ENCODE measurements at places on chromosomes 2 and 18.

DNA sequence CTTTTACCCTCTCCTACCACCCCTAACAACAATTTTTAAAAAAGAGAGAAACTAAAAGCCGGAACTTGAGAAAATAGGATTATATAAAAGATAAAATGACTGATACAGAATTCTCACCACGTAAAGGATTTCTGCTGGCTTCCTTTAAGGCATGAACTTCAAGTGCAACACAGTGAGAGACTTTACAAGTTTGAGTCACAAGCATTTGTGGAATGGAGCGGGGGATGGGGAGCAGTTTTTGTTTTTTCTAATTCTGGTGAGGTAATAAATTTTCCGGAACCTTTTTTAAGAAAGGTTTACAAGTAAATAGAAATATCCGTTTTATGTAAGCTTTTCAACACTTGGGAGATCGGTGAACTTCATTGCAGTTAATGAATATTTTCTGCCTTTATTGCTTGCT lies 1.8 kb upstream of the CDH2 start:
- DNase-seq, result no peak

- no peak for DNase-seq
These were observed 50.9 kb downstream of the TTN start for GRCh38 chr2:178756343-178756742.

DNA sequence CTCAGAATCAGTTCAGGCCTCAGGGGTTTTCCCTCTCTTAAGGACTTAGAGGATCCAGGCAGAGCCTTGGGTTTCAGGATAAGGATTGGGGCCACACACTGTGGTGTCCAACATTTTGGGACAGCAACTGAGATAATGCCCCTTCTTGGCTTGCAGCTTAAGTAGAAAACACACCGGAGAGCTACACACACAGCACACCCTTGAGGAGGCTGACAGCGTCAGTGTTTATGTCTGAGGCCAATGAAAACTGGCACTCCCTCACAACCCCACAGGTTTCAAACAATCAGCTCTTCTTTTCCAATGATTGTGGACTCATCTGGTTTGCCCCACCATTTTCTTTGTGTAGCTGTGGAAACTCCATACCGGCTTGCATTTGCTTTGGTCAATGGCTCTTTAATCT lies 257.7 kb downstream of the CDCA7 start:
- no peak for DNase-seq

DNA sequence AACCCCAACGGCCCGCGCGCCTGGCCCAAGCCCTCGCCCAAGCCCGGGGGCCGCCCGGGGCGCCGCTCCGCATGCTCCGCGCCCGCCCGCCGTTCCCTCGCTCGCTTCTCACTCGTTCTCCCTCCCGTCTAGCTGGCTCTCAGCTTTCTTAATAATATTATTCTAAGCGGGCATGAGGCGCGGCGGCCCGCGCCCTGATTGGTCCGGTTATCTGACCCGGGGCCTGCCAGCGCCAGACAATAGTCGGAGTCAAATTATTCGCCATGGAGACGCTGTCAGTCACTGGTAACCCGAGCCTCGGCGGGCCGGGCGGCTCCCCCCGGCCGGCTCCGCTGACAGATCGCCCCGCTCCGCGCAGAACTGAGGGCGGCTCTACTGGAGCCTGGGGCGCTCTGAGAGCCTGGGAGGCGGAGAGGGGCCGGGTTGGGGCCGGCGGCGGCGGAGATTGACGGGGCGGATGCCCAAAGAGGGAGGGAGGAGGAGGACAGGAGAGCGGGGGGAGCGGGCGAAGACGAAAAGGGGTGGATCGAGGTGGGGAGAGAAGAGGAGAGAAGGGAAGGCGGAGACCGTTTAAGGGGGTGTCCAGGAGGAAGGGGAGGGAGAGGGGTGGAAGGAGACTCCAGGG lies at the start of gene SIX2:
SIX2 (minus strand) TSS at position 150 of the 625 bp plus-strand sequence. CDS start 342 bp downstream, outside the sequence.
- no peak for DNase-seq

- DNase-seq, result no peak
These were observed 7.2 kb downstream of the TGFA start for GRCh38 chr2:70546376-70546775.

DNA sequence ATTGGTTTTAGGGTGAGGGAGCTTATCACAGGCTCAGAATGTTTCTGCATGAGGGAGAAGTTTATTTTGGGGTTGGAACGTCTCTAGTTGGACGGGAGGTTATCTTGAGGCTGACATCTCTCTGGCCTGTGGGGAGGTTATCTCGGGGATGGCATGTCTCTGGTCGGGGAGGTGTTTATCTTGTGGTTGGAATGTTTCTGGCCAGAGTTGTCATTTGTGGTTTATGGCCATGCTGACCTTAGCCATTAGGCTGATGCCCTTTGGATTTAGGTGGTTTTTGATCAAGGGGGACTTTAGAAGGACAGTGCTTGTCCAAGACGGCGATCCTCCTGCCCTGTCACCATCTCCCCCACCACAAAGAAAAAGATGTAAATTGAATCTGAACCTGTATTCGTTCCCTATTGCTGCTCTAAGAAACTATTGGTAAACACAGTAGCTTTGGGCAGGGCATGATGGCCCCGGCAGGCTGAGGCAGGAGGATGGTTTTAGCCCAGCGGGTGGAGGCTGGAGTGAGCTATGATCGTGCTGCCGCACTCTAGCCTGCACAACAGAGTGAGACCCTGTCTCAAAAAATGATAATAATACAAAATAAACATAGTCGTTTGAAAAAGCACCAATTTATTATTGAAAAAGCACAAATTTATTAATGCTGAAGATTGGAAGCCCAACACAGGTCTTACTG lies 17.8 kb upstream of the MPPE1 start:
- DNase-seq, result no peak

Data from CD4-positive, alpha-beta T cell (primary cell).